CD4-positive, alpha-beta T cell treated with Interleukin-15 for 4 hours (primary cell): ENCODE measurements at places on chromosomes 5 and 9.

- no peak for DNase-seq
Measured at GRCh38 chr5:30239331-30240022, 954.0 kb upstream of the CDH6 start.

GRCh38 chr9:131545003-131545785 is at the start of gene PRRT1B:
PRRT1B (plus strand) TSS chr9:131545523; CDS start chr9:131545616, 93 bp downstream.
- no peak for DNase-seq

DNA sequence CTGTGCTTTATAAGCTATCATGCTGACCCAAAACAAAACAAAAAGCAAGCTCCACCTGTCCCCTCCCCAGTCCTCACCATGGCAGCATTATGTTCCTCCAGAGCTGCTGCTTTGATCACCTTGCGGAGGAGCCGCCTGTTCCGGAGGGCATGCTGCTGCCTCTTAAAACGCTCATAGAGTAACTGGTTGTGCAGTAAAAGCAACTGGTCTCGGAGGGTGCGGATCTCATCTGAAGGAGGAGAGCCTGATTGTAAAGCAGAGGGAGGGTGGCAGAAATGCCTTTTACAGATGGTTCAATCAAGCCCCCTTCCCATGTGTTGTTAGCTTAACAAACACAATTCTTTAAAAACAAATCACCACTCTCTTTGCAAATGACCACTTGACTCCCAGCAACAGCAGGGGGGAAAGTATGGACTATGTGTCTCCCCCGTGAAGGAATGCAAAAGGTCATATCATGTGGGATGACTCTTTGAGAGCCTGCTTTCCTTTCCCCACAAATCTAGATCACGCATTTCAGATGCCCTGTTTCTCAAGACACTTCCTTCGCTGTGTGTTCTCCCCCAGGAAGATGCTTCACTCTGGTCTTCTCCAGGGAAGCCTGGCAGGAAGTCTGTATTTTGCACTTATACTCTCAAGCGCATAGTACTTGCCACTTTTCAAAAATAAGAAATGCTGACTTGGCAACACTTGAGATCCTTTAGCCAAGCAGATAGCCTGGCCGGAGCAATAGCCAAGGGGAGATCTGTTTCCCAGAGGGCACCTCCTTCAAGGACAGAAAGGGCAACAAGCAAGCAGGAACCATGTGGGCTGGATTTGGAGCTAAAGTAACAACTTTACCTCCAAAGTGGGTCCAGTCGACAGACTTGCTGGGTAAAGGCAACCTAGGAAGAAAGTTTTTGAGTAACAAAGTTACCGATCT is 25.1 kb downstream of the SPACA9 start:
- DNase-seq, result no peak

GRCh38 chr5:61999371-61999770 is 306.6 kb upstream of the KIF2A start:
- DNase-seq, result no peak

DNA sequence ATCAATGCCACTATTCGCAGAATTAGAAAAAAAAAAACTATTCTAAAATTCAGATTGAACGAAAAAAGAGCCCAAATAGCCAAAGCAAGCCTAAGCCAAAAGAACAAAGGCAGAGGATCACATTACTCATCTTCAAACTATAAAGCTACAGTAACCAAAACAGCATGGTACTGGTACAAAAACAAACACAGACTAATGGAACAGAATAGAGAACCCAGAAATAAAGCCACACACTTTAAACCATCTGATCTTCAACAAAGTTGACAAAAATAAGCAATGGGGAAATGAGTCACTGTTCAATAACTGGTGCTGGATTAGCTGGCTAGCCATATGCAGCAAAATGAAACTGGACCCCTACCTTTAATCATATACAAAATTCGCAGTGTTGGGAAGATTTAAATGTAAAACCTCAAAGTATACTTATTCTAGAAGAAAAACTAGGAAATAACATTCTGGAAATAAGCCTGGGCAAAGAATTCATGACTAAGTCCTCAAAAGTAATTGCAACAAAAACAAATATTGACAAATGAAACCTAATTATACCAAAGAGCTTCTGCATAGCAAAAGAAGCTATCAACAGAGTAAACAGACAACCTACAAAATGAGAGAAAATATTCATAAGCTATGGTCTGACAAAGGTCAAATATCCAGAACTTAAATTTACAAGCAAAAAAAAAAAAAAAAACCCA is 153.7 kb downstream of the NDUFS4 start:
- DNase-seq, result no peak

DNA sequence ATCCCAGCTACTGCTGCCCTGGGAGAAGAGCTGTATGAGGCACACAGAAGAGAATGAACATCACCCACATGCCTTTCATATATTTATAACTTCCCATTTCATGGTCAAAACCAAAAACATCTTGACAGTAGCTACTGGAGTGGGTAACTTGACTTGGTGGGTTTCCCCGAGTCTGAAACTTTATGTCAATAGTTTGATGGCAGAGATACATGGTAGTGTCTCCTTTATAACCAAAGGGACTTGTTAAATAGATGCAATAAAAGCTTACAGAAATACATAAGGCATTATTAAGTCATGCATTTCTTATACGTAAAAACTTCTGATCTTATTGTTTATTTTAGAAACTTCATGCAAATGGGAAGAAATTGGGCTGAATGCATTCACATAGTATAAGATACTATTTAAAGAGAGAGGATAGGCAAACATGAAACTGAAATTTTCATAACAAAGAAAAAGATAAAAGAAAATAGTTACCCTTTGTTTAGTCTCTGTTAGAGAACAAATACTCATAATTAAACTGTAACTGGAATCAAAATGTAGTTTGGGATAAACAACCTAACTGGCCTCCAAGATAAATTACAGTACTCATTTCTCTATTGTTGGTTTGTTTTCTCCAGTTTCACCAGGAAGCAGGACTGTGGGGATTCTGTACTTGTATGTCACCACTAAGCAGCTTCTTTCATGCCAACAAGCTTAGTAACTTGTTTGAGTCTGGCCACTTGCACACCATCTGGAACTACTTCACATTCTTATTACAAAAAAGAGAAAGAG is 459.3 kb upstream of the MEF2C start:
- DNase-seq, result no peak

GRCh38 chr9:81132318-81132717 is 557.0 kb downstream of the TLE1 start:
- DNase-seq, result no peak

DNA sequence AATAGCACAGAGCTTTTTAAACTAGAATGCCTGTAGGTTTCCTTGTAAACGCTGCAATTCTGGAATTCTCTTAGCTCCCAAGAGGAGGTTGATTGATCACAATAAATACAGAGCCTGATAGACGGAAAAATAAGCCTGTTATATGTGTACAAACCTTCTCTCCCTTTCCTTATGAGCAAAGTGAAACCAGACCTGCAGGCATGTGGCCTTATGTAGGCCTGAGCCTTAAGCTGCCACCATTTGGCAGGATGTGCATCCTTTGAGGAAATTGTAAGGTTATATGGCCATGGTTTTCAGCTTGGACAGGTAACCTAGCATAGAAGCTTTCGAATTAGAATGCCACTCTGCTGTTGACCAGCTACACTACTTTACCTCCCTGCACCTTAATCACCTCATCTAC is 49.1 kb downstream of the PRKACG start:
- DNase-seq, result no peak

DNA sequence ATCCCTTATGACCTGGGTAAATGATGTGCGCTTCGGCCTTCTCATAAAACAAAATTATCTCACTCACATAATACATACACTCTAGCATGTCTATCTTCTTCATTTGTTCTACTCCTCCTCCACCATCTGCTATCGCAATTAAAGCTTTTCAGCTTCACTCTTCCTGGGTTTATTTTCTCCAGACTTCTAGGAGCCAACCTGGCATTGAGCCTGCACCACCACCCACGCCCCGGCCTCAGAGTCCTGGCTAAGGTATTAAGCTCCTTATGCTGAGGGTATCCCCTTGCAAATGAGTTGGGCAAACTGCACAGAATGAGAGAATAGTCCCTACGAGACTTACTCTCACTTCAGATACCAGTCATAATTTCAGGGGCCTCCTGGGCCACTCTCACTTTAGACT is 236.1 kb upstream of the CDH12 start:
- no peak for DNase-seq

DNA sequence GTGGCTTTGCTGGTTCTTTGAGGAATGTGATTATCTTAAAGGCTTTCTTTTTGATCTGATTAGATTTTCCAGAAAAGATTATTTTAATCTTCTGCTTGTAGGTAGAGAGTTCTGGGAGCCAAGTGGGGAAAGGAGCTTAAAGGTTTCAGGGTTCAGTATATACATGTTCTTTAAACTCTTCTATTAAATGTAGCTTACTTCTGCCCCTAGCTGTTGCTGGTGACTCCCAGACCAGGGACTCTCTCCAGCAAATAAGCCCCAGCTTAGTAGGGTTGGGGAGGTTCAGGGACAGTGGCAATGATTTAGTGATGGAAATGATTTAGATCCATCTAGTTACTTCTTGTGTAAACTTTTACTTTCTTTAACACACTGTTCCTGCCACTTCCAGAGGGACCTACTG is 72.2 kb downstream of the SLC12A2 start:
- DNase-seq, result no peak
